Kidney (tissue), 22 donors: ENCODE measurements at places on chromosomes 7 and 10. TPM values are rescaled to one million over a fixed set of nuclear protein-coding genes. Genes with fewer than 3 reads are reported as not detected.
A peak's percentile ranks its signal among the peaks of the same experiment; 100 is the strongest.

LIPF gene
- total RNA-seq, result not detected

RARRES2 gene
- total RNA-seq, result 104 TPM

DNMBP gene
- total RNA-seq, result 23.7 TPM

- no peaks in the 10 kb centered on the region for H3K4me1 ChIP-seq
- H3K36me3 ChIP-seq, result no peaks in the 10 kb centered on the region
- no peak overlapping the region for H3K27ac ChIP-seq
- H3K4me3 ChIP-seq, result no peak overlapping the region
Observed at GRCh38 chr10:30160271-30160982, 101.0 kb upstream of the JCAD start.

DNA sequence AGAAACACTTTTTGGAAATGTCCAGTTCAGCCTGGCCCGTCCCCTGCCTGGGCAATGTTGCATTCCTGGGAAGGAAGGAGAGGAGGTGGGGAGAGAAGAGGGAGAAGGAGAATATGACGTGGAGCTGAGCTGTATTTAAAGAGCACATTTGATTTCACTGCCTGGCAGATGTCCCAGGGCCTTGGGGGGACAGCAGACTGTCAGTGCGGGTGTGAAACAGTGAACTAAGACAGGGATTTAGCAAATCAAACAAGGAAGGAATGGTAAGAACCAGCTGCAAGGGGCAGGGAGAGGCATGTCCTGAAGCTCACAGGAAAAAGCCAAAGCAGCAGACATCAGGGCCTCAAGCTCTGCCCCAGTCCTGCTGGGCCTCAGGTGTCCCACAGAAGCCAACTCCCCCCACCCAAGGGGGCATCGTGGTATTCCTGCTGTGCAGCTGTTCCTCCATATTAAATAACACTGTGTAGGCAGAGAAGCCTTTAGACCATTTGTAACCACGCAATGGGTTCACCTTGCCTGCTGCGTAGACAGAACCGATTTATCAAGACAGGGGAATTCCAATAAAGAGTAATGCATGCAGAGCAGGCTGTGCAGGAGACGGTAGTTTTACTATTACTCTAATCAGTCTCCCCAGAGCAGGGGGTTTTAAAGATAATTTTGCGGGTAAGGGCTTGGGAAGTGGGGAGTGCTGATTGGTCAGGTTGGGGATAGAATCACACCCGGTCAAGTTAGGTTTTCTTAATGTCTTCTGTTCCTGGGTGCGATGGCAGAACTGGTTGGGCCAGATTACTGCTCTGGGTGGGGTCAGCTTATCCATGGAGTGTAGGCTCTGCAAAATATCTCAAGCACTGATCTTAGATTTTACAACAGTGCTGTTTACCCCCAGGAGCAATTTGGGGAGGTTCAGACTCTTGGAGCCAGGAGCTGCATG lies 18.3 kb downstream of the LEP start:
- DNase-seq, result peak; percentile 47
- H3K4me1 ChIP-seq, result no peaks in the 10 kb centered on the region
- no peak overlapping the region for H3K4me3 ChIP-seq
- H3K27me3 ChIP-seq, result no peaks in the 10 kb centered on the region
- H3K36me3 ChIP-seq, result no peaks in the 10 kb centered on the region
- no peak overlapping the region for H3K27ac ChIP-seq

- no peak overlapping the region for H3K27ac ChIP-seq
- no peak overlapping the region for H3K4me3 ChIP-seq
- no peak for DNase-seq
Observed at GRCh38 chr10:87605628-87606251, 53.9 kb upstream of the PAPSS2 start.

DNA sequence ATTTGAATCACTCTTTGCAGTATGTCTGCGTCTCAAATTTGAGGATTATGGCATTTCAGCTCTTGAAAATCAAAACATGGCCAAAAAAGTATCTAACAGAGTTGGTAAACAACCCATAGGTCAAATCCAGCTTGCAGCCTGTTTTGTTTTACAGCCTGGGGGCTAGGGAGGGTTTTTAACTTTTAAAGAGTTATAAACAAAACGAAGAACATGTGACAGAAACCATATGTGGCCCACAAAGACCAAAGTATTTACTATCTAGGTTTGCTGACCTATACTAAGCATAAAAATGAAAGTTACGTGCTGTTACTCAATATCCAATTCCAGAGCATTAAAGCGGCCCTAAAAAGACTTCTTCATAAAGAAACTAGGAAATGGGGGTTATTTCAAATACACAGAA lies 55.5 kb upstream of the STARD3NL start:
- H3K36me3 ChIP-seq, result no peaks in the 10 kb centered on the region
- peak; percentile 83 for DNase-seq
- no peaks in the 10 kb centered on the region for H3K27me3 ChIP-seq
- H3K4me1 ChIP-seq, result no peaks in the 10 kb centered on the region
- H3K4me3 ChIP-seq, result no peak overlapping the region

DNA sequence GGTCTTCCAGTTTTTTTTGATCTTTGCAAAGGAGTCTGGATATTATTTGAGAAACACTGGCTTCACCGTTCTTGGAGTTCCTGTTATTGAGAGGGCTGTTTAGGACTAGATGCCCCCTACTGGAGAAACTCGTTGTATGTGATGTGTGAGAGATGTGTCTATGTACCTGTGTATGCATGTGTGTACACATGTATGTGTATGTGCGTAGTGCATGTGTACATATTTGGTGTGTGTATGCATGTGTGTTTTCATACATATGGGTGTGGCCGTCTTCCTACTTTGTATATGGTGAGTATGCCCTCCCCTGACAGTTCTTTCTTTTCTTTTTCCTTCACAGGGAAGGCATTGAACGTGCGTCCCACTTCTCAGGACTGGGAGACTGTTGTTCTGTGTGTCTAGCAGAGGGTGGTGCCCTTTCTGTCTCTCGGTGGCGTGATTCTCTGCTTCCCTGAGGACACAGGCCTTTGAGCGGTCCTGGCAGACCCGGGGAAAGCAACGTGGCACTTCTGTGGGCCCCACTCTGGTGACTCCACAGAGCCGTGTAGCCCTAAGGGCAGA lies 3.0 kb upstream of the CALHM3 start:
- no peaks in the 10 kb centered on the region for H3K36me3 ChIP-seq
- DNase-seq, result no peak
- H3K27me3 ChIP-seq, result no peaks in the 10 kb centered on the region
- no peak overlapping the region for H3K27ac ChIP-seq
- no peak overlapping the region for H3K4me3 ChIP-seq

DNA sequence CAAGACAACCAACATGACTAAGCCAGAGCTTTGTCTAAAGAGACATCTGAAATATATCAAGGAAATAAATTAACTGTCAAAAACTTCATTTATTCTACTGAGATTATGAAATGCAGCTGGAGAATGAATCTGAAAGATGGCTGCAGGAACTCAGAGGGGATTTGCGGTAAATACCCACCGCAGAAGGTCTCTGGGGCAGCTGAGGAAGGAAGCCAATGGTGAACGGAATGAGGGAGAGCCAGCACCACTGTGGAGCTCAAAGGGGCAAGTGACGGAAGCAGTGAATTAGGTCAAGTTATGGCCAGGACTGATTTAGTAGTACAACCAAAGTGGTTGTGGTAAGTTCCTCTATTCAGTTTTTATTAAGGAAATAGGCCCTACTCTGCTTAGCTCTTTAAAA lies 215.3 kb upstream of the GLI3 start:
- H3K36me3 ChIP-seq, result no peaks in the 10 kb centered on the region
- no peaks in the 10 kb centered on the region for H3K4me1 ChIP-seq
- H3K27me3 ChIP-seq, result no peaks in the 10 kb centered on the region
- no peak overlapping the region for H3K4me3 ChIP-seq
- no peak overlapping the region for H3K27ac ChIP-seq
- no peak for DNase-seq

DNA sequence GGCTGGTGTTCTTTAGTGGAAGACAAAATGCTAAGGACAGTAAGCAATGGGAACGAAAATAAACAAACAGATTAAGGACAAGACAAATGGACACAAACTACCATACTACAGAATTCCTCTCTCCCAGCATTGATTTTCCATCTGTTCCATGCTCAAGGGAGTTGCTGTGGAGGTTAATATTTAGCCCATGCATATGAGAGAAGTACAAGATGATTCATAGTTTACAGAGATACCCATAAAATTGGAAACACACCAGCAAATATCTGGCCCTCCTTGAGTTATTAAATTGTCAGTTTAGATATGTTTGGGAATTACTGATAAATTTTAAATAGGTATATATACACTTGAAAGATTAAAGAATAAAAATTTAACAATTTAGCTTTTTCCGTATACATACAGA lies 69.8 kb downstream of the GLI3 start:
- no peaks in the 10 kb centered on the region for H3K4me1 ChIP-seq
- H3K36me3 ChIP-seq, result no peaks in the 10 kb centered on the region
- H3K27ac ChIP-seq, result no peak overlapping the region
- DNase-seq, result no peak
- no peak overlapping the region for H3K4me3 ChIP-seq
- no peaks in the 10 kb centered on the region for H3K27me3 ChIP-seq

DNA sequence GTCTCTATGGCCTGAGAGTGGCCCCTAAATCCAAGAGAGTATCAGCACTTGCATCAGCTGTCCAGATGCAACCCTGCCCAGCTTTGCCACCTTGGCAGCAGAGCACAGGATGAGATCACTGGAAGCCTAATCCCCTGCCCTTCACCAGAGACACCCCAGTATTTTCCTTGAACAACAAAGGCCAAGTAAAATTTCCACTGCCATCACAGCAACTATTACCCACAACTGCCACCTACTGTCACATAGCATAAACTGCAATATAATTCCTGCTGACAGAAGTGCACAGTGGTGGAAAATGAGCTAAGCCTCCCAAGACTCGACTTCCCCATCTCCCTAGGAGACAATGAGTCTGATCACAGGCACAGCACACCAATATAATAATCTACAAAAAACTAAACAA lies 462.8 kb upstream of the ZWINT start:
- no peak overlapping the region for H3K4me3 ChIP-seq
- no peak overlapping the region for H3K27ac ChIP-seq
- H3K27me3 ChIP-seq, result no peaks in the 10 kb centered on the region
- H3K36me3 ChIP-seq, result no peaks in the 10 kb centered on the region

DNA sequence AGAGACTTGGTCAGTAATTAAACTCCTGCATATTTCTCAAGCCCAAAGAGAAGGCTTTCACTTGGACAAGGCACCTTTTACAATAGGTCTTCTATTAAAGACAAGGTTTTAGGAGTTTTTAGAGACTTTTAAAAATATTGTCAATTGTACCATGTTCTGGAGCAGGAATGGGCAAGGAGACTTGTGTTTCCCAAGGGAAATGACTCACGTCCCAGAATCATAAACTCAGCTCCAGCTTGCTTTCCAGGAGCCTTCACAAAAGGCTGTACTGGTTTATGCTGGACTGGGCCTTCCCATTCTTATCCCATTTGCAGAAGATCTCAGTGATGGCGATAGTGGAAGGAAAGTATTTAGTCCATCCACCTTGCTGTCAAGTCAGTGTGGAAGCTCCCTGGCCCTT lies 7.8 kb upstream of the GLI3 start:
- no peak for DNase-seq
- no peak overlapping the region for H3K27ac ChIP-seq
- no peaks in the 10 kb centered on the region for H3K4me1 ChIP-seq
- no peaks in the 10 kb centered on the region for H3K27me3 ChIP-seq
- no peaks in the 10 kb centered on the region for H3K36me3 ChIP-seq

GRCh38 chr10:59879363-59879913 lies 26.9 kb downstream of the CCDC6 start:
- H3K36me3 ChIP-seq, result no peaks in the 10 kb centered on the region
- no peaks in the 10 kb centered on the region for H3K27me3 ChIP-seq
- H3K4me3 ChIP-seq, result no peak overlapping the region
- DNase-seq, result no peak
- H3K27ac ChIP-seq, result no peak overlapping the region

DNA sequence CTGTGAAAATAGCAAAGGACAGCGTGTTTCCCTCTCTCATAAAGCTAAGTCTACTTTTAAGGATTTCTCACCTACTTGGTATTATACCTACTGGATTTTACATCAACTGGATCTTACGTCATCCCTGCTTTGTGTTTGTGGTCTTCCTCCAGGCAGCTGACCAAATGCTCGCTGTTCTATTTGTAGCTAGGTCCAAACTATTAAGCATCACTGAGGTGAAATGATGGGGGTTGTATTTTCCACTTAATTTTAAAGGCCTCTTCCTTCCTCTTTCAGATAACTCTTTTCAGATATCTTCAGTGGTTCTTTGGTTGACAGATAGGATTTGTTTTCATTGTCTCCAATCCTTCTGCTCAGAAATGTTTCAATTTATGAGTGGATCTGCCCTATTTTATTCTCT lies 169.7 kb downstream of the RNLS start:
- H3K27ac ChIP-seq, result no peak overlapping the region
- DNase-seq, result no peak
- H3K27me3 ChIP-seq, result no peaks in the 10 kb centered on the region
- no peaks in the 10 kb centered on the region for H3K36me3 ChIP-seq

DNA sequence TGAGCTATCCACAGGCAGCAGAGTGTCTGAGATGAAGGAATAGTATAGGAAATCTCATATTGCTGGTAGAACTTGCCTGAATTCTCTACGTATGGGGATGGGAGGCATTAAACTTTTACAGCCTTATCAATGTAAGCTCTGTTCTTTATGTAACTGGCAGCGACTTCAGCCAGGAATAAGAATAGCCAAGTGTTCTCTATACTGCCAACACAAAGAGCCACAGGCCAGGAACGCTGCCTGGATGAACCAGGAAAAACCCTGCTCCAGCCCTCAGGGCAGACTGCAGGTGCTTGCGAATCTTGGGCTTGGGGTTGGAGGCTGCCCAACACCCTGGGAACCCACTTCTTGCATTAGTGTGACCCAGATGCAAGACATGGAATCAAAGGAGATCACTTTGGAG lies 6.1 kb upstream of the OLAH start:
- no peak overlapping the region for H3K4me3 ChIP-seq
- DNase-seq, result no peak
- no peaks in the 10 kb centered on the region for H3K4me1 ChIP-seq

GRCh38 chr7:77823787-77824186 lies 25.2 kb downstream of the PHTF2 start:
- no peak overlapping the region for H3K27ac ChIP-seq
- H3K4me1 ChIP-seq, result no peaks in the 10 kb centered on the region
- H3K27me3 ChIP-seq, result no peaks in the 10 kb centered on the region
- DNase-seq, result no peak
- no peak overlapping the region for H3K4me3 ChIP-seq
